ENCODE measurements at places on chromosomes 4 and X.

GRCh38 chr4:162116095-162116779 lies 47.6 kb downstream of the FSTL5 start:
- no peak for DNase-seq

GRCh38 chr4:64508089-64508488 lies 98.8 kb upstream of the TECRL start:
- DNase-seq: no peak

GRCh38 chr4:152146244-152146643 lies 385.4 kb upstream of the GATB start:
- no peak for DNase-seq

- DNase-seq: no peak
Measured at GRCh38 chr4:8463811-8464210, 23.2 kb downstream of the TRMT44 start.

DNA sequence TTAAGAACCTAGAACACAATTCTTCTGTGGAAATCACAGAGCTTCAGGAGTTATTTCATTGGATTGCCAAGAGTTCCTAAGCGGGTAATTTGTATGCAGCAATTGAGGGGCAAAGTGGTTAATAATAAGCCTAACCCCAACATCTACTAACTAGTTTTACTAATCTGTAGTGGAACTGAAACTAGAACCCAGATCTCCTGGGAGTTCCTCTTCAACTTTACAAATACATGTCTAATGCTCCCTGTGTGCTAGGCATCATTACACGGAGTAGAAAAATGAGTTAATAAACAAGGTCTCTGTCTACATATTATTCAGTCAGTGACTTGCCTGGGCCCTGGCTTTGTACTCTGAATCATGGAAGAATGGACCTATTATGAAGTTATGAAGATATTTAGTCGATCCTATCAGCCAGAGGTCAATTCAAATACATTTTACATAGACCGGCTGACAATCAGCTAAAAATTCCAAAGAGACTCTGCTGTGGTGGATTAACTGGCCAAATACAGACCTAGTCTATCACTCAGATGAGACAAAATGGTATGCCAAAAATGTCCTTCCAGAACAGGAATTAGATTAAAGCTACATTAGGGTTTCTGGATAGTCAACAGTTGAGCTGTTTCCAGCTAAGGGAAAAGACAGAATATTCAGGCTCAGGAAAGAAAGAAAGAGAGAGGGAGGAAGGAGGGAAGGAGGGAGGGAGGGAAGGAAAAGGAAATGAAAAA lies 326.0 kb downstream of the FBXW7 start:
- no peak for DNase-seq

DNA sequence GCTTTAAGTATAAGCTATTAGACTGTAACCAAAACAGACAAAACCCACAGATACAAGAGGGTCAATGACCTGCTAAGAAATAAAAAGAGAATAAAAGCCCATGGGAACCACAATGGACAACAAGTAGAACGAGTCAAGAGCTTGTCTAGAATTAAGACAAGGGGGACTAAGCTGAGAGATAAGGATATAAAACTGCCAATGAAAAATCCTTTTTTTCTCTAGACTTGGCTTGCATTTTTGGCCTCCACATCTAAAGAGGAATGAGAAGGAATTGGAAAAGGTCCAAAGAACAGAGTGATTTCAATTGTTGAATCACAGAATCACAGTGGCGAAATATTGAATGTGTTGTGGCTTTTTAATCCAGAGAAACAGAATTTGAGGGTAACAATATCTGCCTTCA lies 135.7 kb downstream of the QDPR start:
- no peak for DNase-seq

DNA sequence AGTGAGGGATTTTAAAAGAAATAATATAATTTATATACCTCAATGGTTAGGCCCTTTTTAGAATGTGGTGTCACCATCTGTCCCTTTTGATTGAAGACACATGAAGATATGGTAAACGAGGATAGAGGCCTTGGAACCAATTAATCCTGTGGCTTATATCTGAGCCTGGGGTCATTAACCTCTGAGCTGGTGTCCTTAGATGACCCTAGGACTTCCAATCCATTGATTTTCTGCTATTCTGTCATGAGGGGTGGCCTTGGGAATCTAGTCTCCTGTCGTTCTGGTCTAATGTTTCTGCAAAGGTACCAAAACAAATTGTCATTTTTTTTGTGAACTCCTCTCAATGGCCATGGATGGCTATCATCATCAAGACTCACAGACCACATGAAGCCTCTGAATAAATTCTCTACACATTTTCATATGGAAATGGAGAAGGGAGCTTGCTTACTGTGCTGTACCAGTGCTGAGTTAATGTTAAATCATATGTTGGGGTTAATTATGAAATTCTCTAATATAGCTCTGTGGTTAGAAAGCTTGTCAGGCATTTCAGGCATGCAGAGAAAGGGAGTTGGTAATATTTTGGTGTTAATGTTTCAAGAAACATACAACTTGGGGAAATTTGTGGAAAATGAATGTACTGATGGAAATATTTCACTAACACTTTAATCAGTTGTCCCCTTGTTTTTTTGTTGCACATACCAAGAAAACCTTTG lies 204.2 kb upstream of the IL15 start:
- DNase-seq: no peak

GRCh38 chr4:84366907-84367306 lies 132.2 kb downstream of the NKX6-1 start:
- no peak for DNase-seq

DNA sequence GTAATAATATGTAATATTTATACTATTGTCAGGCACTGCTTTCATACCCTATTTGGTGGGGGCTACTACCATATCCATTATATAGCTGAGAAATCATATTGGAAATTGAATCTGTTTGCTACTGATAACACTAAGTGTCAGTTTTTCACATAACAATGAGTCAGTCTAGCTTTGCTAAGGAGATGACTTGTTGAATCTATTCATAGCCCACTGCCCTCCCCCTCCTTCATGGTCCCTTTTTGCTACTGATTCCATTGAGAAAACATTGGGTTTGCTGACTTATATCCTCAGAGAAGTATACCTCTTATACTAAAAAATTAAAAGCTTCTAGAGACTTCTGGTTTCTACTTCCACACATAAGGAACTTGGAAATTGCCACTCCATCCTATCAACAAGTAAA lies 1898.4 kb downstream of the STIM2 start:
- DNase-seq: no peak

- no peak for DNase-seq
Measured at GRCh38 chr4:27081675-27082586, 221.3 kb downstream of the STIM2 start.

DNA sequence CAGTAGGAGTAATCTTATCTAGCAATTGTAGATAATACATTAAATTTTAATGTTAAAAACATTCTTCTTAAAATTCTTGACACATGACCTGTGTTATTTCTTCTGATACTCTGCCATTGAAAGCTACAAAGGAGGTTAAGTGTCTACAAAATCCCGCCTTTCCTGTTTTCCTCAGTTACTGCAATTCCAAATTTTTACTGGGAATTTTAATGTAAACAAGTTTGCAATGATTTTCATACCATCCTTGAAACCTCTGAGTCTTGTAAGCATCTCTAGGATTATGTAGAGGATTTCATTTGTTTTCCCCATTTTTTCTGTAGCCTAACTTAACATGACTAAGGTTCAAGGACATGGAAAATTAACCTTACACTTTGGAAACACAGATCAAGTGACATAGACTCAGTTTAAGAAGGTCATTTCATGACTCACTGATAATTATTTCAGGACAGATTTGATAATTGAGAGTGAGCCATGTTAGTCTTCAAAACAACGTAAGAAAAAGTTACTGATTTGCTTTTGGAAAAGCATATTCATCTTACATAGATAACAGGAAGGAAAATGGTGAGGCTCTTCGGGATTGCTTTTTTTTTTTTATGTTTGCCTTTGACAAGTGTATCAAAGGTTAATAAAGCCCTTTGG lies 39.6 kb upstream of the PDLIM5 start:
- DNase-seq: no peak

- DNase-seq: no peak
Measured at GRCh38 chrX:12903646-12904045, 2.8 kb upstream of the TLR8 start.

DNA sequence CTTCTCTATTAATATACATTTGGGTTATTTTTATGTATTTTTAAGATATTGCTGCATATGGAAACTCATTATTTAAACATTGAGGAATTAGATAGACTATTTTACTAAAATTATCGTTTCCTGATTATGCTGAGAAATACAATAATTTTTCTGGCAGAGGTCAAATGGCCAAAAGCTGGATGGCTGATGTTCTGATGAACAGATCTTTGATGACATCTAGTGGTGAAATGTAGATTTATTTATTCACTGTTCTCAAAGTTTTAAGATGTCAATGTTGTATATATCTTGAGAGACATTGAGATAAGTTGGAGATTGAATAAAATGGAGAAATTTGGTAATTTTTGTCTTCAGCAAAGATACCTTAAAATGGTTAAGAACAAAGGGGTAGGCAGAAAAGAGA lies 96.2 kb downstream of the UGT8 start:
- DNase-seq: no peak

- DNase-seq: no peak
Measured at GRCh38 chrX:40998123-40998522, 87.1 kb upstream of the USP9X start.

DNA sequence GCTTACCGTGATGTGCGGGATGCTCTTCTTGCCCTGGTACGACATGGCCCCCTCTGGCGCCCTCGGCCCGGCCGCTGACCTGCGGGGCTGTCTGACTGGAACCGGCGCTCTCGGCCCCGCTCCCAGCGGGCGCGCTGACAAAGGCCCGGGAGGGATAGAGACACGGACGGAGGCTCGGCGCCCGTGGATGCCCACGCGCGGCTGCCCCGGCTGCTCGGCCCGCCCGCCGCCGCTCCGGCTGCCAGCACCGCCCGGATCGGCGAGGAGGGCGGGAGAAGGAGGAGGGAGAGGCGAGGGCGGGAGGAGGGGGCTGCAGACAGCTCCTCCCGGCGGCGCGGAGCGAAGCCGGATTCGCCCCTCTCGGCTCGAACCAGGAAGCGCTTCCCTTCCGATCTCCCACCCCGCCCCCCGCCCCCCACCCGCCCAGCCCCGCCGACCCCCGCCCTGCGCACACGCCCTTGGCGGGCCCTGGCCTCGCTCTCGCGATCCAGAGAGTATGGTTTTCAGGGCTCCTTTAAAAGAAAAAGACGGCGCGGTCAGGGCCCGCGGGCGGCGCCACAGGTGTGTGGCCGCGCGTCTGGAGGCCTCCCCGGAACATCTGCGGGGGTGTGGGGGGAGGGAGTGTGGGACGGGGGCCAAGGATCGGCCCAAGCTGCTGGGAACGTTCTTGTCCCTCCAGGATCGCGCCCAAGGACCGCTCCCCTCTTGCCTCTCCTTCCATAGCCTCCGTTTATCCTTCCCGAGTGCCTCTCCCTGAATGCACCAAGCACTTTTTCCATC lies 4.5 kb downstream of the CRMP1 start:
- no peak for DNase-seq

- DNase-seq: no peak
Measured at GRCh38 chrX:123392921-123393320, 208.8 kb downstream of the GRIA3 start.

DNA sequence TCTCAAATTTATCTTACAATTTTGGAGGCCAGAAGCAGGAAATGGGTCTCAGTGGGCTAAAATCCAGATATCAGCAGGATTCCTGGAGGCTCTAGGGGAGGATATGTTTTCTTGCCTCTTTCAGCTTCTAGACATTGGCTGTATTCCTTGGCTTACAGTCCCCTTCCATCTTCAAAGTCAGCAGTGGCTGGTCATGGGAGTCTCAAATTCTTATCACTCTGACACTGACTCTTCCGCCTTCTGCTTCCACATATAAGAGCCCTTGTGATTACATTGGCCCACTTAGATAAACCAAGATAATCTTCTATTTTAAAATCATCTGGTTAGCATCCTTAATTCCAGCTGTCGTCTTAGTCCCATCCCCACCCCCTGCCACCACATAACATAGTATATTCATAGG lies 113.0 kb downstream of the PCDH7 start:
- no peak for DNase-seq

DNA sequence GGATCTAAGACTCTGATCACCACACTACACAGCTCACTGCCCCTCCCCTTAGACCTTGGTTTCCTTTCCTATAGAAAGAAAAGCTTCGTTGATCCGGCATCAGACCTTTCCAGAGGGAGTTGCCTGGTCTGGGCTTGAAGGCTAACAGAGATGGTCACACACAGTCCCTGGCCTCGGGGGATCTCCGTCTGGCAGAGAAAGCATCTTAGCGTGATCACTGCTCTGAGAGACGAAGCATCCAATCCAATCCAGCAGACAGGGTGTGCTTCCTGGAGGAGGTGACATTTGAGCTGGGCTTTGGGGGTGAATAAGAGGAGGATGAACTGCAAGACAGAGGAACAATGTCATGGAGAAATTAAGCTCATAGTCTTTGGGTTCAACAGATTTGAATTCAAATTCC lies 49.5 kb downstream of the HTRA3 start:
- no peak for DNase-seq

DNA sequence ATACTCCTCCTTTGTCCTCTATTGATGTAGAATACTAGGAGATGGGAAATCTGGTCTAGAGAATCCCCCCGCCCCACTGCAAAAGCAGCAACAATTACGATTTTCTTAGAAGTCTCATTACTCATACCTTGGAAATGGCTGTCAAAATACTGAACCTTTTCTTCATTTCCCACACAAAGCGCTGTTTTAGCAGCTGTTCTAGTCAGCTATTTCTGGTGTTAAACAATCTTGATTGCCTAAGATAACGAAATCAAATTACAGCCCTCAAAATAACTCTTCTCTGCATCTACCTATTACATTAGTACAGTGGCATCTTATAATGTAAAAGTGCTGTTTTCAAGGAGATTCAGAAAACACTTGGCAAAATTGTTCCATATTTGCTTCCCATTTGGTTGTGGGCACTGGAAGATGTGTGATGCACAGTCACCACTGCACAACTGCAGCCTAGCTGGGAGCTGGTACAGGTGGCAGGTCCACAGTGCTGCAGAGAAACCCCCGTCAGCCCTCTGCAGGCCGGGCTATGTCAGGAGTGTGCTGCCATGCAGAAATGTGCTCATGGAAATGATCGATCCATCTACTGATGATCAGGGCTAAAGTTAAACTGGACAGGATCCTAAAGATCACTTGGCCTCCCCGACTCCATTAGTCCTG lies 50.4 kb downstream of the TBC1D9 start:
- no peak for DNase-seq

DNA sequence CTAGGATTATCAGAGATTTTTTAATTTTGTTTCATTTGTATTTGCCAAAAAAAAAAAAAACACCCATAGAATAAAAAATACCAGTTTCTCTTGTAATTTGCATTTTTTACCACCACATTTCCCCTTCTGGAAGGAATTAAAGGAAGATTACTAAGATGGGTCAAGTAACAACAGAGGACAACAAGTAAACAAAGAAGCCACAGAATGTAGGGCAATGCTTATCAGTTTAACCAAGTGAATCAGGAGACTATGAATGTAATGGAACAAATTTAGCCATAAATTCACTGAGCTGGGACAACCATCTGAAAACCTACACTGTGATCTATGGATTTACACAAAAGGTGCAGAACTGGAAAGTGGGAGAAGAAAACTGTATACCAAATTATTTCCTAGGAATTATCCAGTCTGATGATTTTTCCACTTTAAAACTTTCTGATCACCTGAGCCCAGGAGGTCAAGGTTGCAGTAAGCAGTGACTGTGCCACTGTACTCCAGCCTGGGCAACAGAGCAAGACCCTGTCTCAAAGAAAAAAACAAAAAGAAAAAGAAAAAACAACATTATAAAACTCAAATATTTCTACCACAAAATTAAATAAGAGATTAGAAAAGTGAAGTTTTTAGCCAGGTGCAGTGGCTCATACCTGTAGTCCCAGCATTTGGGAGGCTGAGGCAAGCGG lies 32.4 kb downstream of the LRBA start:
- DNase-seq: no peak
